ENCODE measurements at places on chromosomes 5 and 9.

GRCh38 chr9:90061187-90061586 is 456.4 kb downstream of the GADD45G start:
- no peak for DNase-seq

GRCh38 chr9:26157411-26157810 is 479.2 kb upstream of the TUSC1 start:
- no peak for DNase-seq

GRCh38 chr9:115629879-115630840 is 512.2 kb upstream of the TNC start:
- no peak for DNase-seq

DNA sequence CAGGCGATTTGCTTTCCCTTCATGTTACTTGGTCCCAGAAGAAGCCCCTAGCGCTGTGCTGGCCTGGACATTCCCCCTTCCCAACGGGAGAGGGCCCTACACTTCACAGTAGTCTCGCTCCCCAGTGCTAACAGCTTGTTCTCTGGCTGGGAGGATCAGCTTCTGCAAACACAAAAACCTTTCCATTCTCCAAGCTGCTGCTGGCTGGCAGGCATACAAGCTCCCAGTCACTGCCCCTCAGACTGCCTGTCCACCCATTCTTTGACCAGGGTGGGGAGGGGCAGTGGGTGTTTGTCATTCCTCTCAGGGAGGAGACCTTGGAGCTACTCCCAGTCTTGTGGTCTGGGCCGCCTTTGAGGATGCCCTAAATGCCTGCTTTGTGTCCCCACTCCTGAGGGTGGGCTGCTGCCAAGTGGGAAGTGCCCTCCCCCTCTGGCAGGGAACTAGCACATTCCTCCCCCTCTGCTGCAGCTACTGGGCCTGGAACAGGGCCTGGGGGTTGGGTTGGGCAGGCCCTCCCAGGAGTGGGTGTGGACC is 20.8 kb downstream of the ENHO start:
- DNase-seq: peak; percentile 78

DNA sequence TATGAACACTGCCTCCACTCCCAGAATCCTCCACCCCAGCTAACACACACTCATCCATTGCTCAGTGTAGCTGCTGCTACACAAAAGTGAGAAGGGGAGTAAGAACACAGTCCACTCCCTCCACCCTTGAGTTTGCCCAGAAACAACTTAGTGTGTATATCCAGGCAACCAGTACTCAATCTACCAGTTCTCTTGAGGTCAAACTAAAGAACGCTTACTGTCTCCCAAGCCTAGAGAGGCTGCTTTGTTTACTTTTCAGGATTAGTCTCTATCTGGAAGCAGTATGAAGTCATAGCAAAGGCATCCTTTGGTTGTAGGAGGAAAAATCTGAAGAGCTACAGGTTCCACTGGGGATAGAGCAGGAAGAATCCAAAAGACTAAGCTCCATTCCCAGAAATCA is 296.3 kb downstream of the KCNN2 start:
- no peak for DNase-seq

GRCh38 chr9:33795281-33795680 is at the start of gene PRSS3:
PRSS3 (plus strand) TSS chr9:33795561; CDS start chr9:33795574, 13 bp downstream.
- no peak for DNase-seq

DNA sequence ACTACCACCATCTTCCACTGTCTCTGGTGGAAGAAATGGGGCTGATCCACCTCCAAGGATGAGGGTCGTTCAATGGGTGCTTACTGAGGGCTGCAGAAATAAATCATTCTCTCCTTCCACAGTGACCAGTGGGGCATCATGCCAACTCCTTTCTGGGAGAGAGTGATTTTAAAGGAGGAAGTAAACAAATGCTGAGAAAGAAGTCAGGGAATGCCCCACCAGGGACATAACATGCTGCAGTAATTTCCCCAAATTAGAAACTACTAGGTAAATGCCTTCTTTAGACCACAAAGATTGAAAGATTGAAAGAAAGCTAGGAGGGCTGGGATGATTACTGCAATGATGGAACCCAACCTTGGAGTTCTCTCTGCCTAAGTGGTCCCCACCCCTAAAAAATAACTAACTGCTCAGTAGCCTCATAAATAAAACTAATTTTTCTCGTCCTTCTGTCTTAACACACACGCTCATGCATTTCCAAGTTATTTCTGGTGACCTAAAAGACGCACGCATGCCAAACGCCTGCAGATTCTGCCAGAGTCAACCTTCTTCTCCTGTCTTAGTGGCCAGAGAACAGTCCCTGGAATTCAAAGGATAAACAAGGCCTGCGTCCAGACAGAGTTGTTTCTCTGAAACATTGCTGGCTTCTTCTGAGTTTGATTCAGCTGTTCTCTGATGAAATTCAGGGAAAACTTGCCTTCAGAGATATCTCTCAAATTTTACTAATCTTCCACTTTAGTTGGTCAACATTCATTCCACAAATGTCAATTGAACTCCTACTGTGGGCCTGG is 250.0 kb downstream of the NR3C1 start:
- DNase-seq: no peak

GRCh38 chr9:92295240-92295790 is 1.8 kb upstream of the IARS1 start:
- no peak for DNase-seq

DNA sequence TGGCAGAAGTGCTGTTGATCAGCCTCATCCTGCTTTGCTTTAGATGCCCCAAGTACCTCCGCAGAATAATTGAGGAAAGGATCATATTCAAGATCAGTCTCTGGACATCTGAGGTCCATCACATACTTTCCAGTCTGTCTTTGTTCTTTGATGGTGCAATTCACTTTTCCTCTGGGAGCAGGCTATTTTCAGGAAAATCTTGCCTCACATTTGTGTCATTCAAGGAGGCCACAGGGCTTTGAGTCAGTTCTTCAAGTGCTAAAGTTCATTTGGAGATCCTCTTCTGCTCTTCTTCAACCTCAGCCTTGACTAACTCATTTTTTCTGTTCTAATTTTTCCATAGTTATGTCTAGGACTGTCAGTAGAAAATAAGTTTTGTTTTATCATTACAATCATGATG is 18.6 kb downstream of the EQTN start:
- no peak for DNase-seq

DNA sequence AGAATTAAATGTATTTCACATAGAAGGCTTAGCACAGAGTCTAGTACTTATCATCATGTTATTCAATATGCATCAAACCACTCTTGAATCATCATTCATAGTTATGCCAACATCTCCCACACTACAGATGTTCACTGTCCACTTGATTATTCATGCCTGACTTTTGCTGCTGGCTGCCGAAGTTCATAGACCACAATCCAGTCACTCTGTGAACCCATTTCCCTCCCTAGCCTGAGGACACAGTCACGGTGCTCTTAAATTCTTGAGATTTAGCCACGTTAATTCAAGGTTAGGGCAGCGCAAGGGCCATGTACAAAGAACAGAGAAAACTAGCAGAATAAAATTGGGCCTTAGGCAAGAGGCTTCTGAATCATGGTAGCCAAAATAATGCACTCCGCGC is 32.4 kb downstream of the ABCA1 start:
- no peak for DNase-seq

- DNase-seq: no peak
These were observed 353.2 kb downstream of the PRR16 start for GRCh38 chr5:120817044-120817985.

DNA sequence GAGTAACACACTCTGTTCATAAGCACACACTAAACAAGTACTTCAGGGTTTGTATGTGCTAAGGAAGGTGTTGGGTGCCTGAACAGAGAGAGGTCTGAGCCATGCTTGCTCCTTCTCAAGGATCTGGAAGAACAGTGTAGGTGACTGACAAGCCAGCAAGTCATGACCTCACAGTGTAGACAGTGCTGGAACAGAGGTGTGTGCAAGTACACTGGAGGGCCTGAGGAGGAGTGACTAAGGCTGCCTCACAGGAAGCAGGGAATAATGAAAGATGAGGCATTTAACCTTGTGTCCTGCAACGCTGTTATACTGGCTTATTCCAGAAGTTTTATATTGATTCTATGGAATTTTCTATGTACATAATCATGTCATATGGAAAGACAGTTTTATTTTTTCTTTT is 83.9 kb downstream of the TMEM174 start:
- no peak for DNase-seq

DNA sequence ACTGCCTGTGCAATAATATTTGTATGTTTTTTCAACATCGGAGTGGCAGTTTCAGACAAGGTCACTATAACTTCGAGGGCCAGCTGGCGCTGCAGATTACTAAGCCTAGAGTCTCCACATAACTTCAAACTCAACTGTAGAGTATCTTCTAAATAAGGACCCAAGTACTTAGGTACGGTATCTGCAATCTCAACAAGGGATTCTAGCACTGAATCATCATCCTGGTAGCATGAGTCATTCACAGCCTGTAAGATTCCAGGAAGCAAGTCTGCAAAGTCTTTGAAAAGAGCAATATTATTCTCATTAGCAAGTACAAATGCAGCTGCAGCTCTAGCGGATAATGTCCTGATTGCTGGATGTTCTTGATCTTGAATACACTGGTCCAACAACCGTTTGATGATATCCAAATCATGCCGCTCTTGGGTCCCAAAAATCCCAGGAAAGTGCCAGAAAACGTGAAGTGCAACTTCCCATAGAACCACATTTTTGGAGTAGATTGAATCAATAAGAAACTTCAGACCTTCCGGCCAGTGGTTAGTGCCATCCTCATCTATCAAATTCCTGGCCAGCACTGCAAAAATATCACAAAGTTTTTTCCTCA is 654 bp downstream of the RANBP6 start:
- DNase-seq: no peak

- no peak for DNase-seq
These were observed 512.4 kb upstream of the CHD1 start for GRCh38 chr5:99441235-99441634.

GRCh38 chr5:94329115-94329514 is 289.3 kb downstream of the KIAA0825 start:
- DNase-seq: no peak

GRCh38 chr5:127944125-127944524 is 139.4 kb upstream of the SLC12A2 start:
- no peak for DNase-seq

DNA sequence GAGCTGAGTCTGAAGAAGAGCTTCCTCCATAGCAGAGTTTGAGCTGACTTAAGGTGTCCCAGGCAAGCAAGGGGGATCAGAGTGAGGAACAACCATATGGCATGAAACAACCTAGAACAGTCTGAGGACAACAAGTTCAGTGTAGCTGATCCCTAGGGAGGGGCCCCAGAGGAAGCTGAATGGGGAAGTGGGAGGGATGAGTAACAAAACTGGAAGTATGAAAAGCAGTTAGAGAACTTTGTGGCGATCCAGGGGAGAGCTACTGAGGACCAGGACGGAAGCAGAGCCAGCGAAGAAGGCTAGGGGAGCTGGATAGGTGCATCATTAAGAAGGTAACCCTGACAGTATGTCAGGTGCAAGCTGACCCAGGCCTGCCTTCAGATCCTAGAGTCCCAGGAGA is 580.8 kb downstream of the BNC2 start:
- DNase-seq: no peak

- DNase-seq: no peak
These were observed 173.1 kb downstream of the KDM4C start for GRCh38 chr9:6930827-6931226.

DNA sequence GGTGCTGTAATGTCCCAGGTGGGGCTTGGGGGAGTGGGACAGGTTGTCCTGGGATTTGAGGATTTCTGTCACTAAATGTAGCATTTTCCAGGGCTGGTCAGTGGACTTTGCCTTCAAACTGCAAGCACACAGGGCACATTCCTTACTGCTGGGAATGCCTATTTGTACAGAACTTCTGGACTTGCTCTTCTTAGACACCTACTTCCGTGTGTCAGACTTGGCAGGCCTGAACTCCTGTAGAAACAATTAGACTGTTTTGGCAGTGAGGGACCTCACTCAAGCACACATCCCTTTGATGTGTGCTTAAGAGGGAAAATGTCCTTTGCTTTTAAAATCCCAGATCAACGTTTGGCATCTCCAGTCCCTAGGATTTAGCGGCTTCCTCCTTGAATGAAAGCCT is 192.2 kb downstream of the PAPPA start:
- DNase-seq: no peak

DNA sequence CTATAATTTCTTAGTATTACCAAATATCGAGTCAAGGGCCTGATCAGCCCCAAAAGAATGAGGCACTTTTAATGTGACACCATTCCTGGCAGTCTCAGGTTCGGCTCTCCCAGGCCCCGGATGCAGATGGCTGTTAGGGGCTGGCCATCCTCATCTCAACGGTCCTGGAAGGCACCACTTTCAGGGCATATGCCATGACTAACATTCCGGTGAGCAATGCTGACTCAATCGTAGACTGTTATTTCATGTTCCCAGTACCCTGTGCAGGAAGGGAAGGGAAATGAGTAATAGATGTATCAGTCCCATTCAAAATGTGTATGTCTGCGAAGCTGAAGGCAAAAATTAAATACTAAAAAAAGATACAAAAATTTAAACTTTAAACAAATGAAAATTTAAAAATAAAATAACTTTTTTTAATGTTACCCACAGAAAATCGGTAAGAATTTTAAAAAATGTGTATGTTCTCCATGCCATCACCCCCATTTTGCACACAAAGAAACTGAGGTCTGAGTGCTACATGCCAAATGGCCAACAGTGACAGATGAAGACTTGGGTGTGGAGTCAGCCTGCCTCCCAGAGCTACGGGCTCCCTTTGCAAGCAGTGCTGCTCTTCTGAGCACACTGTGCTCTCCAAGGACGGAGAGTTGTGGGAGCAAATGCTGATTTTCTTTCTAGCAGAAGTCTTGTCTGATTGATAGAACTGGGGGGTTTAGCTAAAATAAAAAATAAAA is 79.0 kb downstream of the GLDC start:
- no peak for DNase-seq

- DNase-seq: no peak
These were observed 30.4 kb downstream of the RASGRF2 start for GRCh38 chr5:80990527-80990926.

- no peak for DNase-seq
These were observed 620.2 kb upstream of the DMAC1 start for GRCh38 chr9:8419596-8420275.

GRCh38 chr9:93148721-93149120 is 14.7 kb upstream of the NINJ1 start:
- no peak for DNase-seq

DNA sequence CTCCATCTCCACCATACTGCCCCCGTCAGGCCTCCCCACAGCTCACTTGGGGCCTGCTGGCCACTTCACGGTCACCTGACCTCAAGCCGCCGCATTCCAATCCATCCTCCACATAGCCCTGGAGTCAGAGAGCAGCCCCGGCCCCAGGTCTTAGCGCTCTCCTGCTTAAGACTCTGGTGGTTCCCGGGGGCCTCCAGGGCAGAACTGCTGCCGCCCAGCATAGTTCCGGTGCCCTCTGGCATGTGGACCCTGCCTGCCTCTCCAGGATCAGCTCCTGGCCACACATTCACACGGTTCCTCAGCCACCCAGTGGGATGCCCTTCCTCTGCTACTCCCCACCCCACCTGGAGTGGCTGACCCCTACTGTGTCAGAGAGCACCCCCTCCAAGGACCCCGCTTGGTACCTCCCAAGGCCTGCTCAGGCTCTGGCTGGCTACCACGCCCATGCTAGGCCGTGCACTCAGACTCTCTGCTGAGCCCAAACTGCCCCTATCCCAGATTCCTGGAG is 8.7 kb downstream of the PHYKPL start:
- peak; percentile 61 for DNase-seq
